ENCODE measurements at places on chromosomes 11 and 22. TPM values are rescaled to one million over a fixed set of nuclear protein-coding genes. Genes with fewer than 3 reads are reported as not detected.

DNA sequence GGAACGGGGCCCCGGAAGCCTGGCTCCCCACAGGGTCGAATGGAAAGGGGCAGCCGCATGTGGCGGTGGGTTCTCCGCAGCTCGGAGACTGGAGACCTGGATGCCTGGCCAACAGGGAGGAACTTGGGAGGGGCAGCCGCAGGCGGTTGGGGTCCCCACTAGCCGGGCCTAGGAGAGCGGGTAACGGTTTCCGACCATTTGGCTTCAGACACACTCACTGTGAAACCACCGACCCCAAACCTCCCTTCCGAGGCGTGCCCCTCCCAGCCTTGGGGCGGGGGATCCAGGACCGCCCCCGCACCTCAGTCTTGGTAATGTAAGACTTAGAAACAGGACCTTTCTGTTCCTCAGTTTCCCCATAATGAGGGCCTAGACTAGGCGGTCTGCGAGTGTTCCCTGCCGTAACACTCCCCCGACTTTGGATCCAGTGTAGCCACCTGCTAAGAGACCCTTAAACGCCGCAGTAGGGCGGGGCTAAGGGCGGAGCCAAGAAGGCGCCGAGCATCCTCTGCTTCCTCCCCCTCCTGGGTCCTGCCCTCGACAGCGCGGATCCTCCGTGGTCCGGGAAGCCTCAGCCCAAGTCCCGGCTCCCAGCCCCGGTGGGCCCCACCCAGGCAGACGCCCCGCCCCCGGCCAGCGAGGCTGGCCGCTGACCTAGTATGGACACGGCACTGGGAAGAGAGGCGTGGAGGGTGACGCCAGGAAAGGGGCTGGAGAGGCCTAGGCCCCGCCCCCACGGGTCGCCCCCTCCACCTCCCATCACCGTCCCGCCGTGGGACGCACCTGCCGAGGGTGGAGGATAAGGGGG, 1.8 kb upstream of the RASGRP2 start:
- peak; percentile 52 for DNase-seq

DNA sequence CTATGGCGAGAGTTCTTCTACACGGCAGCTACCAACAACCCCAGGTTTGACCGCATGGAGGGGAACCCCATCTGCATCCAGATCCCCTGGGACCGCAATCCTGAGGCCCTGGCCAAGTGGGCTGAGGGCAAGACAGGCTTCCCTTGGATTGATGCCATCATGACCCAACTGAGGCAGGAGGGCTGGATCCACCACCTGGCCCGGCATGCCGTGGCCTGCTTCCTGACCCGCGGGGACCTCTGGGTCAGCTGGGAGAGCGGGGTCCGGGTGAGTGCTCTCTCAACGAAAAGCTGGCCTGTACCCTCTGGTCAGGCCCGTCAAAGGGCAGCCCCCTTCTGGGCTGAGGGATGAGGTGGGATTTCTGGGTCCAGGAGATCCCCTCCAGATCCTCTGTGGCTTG, 15.9 kb upstream of the MAPK8IP1 start:
- DNase-seq, result no peak

DNA sequence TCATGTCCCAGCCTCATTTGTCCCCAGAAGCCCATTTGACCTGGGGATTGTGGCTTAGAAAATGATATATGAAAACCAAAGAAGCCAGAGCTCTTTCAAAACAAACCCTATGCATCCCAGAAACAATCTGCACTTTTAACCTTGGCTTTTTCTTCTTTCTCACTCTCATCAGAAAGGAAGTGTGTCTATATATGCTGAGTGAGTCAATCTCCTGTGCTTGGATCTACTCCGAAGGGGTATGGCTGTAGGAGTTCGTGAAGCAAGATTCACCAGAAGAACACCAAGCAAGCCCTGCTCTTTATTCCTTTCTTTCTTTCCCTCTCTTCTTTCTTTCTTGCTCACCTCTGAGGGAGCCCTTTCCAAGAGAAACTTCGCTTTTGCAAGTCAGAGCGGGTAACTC, 636 bp downstream of the PAMR1 start:
- DNase-seq, result no peak

DNA sequence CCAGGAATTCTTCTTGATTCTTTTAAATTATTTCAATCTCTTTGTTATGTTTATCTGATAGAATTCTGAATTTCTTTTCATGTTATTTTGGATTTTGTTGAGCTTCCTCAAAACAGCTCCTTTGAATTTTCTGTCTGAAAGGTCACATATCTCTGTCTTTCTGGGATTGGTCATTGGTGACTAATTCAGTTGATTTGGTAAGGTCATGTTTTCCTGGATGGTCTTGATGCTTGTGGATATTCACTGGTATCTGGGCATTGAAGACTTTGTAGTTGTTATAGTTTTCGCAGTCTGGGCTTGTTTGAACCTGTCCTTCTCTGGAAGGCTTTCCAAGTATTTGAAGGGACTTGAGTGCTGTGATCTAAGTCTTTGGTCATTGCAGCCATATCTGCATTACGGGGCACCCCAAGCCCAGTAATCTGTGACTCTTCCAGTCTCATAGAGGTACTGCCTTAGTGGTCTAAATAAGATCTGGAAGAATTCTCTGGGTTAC, 18.9 kb upstream of the INSC start:
- DNase-seq, result no peak

GRCh38 chr11:85310479-85310878, 316.7 kb downstream of the DLG2 start:
- DNase-seq, result no peak

DNA sequence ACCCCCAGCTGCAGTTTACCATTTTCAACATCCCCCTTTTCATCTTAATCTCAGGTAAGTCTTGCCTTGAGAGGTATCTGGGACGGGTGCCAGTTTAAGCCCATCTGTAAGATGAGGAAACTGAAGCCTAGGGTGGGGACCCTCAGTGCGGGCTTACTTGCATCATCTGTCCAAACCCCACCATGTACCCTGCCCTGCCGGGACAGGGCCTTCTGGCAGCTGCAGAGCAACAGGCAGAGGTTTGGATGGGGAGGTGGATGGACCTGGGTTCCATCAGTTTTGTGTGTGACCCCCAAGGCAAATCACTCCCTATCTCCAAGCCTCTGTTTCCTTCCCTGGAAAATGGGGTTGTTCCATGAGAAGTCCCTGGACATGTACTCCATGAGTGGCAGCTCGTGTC, 67.5 kb downstream of the MN1 start:
- DNase-seq, result no peak

DNA sequence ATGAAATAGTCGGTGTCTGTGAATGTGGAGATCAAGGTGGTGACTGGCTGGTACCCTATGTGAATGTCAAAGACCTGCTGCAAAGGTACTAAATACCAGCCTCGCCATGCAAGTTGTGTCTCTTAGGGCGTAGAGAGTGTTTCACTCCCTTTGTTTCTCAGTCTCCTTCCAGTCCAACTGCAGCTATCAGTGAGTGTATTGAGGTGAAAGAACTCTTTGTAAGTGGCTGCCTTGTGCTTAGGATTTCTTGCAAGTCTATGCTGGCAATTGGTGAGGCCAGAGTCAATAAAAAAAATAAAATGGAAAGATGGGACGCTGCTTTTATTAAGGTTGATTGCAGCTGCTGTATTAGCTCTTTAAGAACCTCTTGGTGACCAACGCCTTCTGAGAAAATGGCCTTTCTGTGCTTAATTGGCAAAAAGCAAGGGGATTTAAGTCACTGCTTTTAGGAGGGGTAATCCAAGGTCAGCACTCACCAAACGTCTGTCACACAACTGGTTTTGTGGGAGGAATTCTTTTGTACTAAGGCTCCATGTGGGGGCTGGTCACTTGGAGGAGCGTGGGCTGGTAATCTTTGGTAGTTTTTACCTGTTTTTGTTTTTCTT, 95.1 kb downstream of the PARVA start:
- peak; percentile 68 for DNase-seq

DNA sequence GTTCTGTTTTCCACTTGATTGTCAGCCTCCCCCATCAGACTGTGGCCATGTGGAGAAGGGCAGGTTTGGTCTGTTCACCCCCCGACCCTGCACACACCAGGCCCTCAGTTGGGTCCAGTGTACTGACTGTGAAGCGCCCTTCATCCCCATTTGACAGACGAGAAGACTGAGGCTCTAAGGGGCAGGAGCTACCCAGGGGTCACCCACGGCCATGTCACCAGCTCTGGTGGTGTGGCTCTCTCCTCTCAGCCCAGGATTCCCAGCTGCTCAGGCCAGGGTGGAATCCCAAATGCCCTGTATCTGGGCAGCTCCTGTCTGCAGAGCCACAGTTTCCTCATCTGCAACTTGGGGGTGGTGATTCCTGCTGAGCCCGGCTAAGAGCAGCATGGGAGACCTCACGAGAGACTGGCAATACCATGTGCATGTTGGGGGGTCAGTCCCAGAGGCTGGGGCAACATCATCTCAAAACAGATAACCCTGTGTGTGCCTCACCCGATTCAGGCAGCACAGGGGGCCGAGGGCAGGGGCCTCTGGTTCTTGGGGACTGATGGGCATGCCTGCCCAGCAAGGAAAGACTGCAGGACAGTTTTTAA, 46.6 kb downstream of the MN1 start:
- DNase-seq, result no peak

DNA sequence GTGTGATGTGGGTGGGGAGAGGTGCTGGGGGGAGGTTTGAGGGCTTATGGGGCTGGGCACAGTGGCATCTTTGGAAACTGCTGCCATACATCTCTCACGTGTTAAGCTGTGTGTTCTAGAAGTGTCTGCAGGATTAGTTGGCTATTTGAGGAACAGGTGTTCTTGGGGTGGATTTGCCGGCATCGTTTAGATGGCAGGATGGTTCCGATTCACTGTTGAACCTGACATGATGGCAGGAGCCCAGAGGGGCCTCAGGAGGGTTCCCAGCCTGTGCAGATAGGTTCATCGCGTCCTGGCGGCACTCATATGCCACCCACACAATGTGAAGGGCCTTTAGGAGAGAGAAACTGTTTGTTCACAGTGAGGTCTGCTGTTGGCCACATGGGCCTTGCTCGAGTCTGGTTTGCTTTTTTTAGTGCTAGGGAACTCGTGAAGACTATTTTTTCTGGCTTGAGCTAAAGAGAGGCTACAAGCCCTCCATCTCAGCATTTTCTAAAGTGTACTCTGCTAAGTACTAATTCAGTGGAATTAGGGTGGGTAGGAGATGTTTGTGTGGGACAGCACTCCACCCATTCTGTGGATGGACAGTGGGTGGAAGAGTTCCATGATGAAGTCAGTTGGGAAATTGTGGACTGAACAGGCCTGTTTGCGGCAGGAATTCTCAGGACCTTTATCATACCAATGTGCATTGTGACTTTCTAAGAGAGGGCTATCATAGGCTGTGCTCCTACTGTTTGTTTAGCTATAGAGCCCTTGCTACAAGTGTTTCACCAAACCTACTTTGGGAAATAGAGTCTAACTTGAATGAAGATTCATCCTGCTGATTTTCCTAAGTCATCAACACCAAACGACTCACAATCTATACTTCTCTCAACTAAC, 55.4 kb upstream of the PLET1 start:
- DNase-seq, result no peak

- DNase-seq, result no peak
Observed at GRCh38 chr11:2482745-2483144, 37.9 kb downstream of the KCNQ1 start.

The INS gene
- total RNA-seq, result not detected

The GDPD4 gene
- not detected for total RNA-seq

The ZNF280B gene
- 9.1 TPM for total RNA-seq

The EXPH5 gene
- total RNA-seq, result 0.71 TPM

The TSSK2 gene
- not detected for total RNA-seq

All from SK-MEL-5 (cell line).